ENCODE measurements at places on chromosomes 4 and X. TPM values are rescaled to one million over a fixed set of nuclear protein-coding genes. Genes with fewer than 3 reads are reported as not detected.

GRCh38 chrX:149916745-149917392 is 12.5 kb upstream of the HSFX4 start:
- H3K27me3 ChIP-seq: no peaks in the 10 kb centered on the region
- H3K36me3 ChIP-seq: no peaks in the 10 kb centered on the region
- H3K27ac ChIP-seq: no peak overlapping the region
- DNase-seq: no peak

GRCh38 chr4:646460-646859 is 21.1 kb downstream of the PDE6B start:
- H3K27ac ChIP-seq: no peak overlapping the region
- no peaks in the 10 kb centered on the region for H3K36me3 ChIP-seq
- DNase-seq: no peak
- no peaks in the 10 kb centered on the region for H3K4me1 ChIP-seq
- H3K4me3 ChIP-seq: no peak overlapping the region

GRCh38 chr4:89915937-89916336 is 21.3 kb downstream of the MMRN1 start:
- H3K4me3 ChIP-seq: no peak overlapping the region
- H3K27me3 ChIP-seq: no peaks in the 10 kb centered on the region
- H3K36me3 ChIP-seq: no peaks in the 10 kb centered on the region
- H3K27ac ChIP-seq: peak overlapping the region; percentile 37

- H3K4me1 ChIP-seq: no peaks in the 10 kb centered on the region
- DNase-seq: no peak
- H3K4me3 ChIP-seq: no peak overlapping the region
- no peak overlapping the region for H3K27ac ChIP-seq
- H3K27me3 ChIP-seq: no peaks in the 10 kb centered on the region
Observed at GRCh38 chrX:56462389-56462788, 101.0 kb upstream of the UBQLN2 start.

Gene PLP1
- 2.4 TPM for total RNA-seq

DNA sequence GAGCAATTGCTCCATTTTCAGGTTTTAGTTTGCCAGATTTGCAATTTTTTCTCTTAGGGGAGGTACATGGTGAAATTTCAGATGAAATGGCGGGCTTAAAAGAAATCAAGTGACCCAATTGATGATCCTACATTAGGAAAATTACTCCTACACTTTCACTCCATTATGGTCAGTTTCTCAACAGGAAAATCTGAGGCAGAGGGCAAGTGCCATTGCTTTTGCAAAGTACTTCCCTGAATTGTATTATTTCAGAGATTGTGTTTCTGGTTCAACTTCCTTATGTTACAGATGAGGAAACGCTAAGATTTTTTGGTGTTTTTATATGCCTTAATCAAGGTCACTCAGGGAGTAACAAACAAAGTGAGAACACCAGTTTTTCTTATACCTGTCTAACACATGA is 302.2 kb downstream of the ARAP2 start:
- H3K36me3 ChIP-seq: no peaks in the 10 kb centered on the region
- no peak for DNase-seq
- H3K4me1 ChIP-seq: no peaks in the 10 kb centered on the region
- no peak overlapping the region for H3K27ac ChIP-seq
- no peaks in the 10 kb centered on the region for H3K27me3 ChIP-seq

GRCh38 chr4:44056721-44057151 is 391.9 kb downstream of the KCTD8 start:
- no peaks in the 10 kb centered on the region for H3K4me1 ChIP-seq
- no peaks in the 10 kb centered on the region for H3K27me3 ChIP-seq
- H3K27ac ChIP-seq: no peak overlapping the region
- no peak for DNase-seq
- H3K36me3 ChIP-seq: no peaks in the 10 kb centered on the region

Gene GLRB
- 3.3 TPM for total RNA-seq

Gene AWAT1
- total RNA-seq: not detected

DNA sequence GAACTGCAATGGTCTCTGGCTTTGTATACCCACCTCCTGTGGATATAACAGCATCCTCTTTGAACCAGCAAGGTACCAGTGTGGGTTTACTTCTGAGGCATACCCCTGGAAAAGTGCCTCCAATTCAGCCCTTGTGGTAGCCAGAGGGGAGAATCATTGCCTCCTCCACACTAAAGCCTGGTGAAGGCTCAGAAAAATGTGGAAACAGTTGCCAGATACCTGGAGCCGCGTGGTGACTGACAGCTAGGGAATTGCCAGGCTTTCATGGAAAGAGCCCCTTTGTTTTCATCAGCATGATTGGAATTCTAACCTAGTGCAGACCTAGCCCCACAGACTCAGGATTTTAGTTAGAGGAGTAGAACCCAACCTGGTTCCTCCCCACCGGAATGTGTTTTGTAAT is 168.6 kb upstream of the KLF3 start:
- H3K4me3 ChIP-seq: no peak overlapping the region
- H3K27me3 ChIP-seq: no peaks in the 10 kb centered on the region
- no peaks in the 10 kb centered on the region for H3K36me3 ChIP-seq
- no peaks in the 10 kb centered on the region for H3K4me1 ChIP-seq
- no peak for DNase-seq

- no peak overlapping the region for H3K27ac ChIP-seq
- no peaks in the 10 kb centered on the region for H3K27me3 ChIP-seq
- H3K4me1 ChIP-seq: no peaks in the 10 kb centered on the region
Observed at GRCh38 chr4:74311696-74312313, 3.5 kb downstream of the EPGN start.

Gene MAGEB17
- total RNA-seq: not detected

DNA sequence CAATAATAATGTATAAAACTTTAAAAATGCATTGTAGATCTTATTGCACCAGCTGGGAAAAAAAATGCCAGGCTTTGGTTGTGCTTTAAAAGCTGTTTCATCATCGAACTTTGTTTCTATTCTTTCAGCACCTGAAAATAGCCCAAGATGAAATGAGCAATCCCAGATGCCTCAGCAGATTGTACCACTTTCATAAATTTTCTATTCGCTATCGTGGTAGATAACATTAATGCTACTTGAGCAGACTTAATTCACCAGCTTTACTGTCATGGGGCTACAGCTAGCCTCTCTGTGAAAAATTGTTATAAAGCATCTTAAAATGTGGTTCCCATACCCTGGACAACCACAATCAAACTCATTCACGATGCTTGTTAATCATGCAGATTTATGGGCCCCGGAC is 599.6 kb upstream of the HS3ST1 start:
- no peak overlapping the region for H3K27ac ChIP-seq
- H3K36me3 ChIP-seq: no peaks in the 10 kb centered on the region
- H3K4me1 ChIP-seq: no peaks in the 10 kb centered on the region

- no peak overlapping the region for H3K4me3 ChIP-seq
- no peak overlapping the region for H3K27ac ChIP-seq
- H3K36me3 ChIP-seq: no peaks in the 10 kb centered on the region
Observed at GRCh38 chr4:78634011-78634664, 82.6 kb downstream of the ANXA3 start.

Gene DCLK2
- total RNA-seq: 3.4 TPM

GRCh38 chrX:16695079-16695676 is 17.3 kb downstream of the CTPS2 start:
- no peaks in the 10 kb centered on the region for H3K4me1 ChIP-seq
- no peaks in the 10 kb centered on the region for H3K36me3 ChIP-seq
- no peak overlapping the region for H3K4me3 ChIP-seq

GRCh38 chr4:1028574-1029220 is 17.3 kb downstream of the FGFRL1 start:
- DNase-seq: no peak
- H3K27ac ChIP-seq: no peak overlapping the region
- H3K4me1 ChIP-seq: no peaks in the 10 kb centered on the region
- H3K4me3 ChIP-seq: no peak overlapping the region
- H3K36me3 ChIP-seq: peaks cover 9% of the 10 kb centered on the region

- H3K4me3 ChIP-seq: no peak overlapping the region
- peak; percentile 14 for DNase-seq
- H3K36me3 ChIP-seq: no peaks in the 10 kb centered on the region
- H3K27me3 ChIP-seq: no peaks in the 10 kb centered on the region
Observed at GRCh38 chrX:150968862-150969720, 14.0 kb upstream of the HMGB3 start.

Gene ENPP6
- 0.91 TPM for total RNA-seq

GRCh38 chr4:118846979-118847378 is 11.1 kb upstream of the SEC24D start:
- DNase-seq: no peak
- no peaks in the 10 kb centered on the region for H3K36me3 ChIP-seq
- no peak overlapping the region for H3K4me3 ChIP-seq
- H3K4me1 ChIP-seq: no peaks in the 10 kb centered on the region
- H3K27ac ChIP-seq: no peak overlapping the region

DNA sequence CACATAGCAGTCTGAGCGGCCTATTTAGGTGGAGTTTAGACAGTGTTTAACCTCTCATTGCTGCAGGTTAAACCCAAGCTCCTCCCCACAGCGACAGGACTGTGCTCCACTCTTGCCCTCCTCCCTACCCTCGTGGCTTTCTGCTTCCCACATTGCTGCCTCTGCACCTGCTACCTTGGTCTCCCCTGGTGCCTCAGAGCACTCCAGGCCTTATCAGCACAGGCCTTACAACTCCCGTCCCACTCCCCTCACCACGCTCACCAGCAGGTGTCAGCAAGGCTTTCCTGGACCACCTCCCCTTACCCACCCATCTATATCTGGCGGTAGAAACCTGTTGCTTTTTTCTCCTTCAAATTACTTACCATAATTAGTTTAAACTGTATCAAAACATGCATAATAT is 18.6 kb downstream of the HELT start:
- H3K27me3 ChIP-seq: no peaks in the 10 kb centered on the region
- H3K36me3 ChIP-seq: no peaks in the 10 kb centered on the region
- no peak for DNase-seq
- H3K27ac ChIP-seq: no peak overlapping the region
- H3K4me1 ChIP-seq: no peaks in the 10 kb centered on the region

DNA sequence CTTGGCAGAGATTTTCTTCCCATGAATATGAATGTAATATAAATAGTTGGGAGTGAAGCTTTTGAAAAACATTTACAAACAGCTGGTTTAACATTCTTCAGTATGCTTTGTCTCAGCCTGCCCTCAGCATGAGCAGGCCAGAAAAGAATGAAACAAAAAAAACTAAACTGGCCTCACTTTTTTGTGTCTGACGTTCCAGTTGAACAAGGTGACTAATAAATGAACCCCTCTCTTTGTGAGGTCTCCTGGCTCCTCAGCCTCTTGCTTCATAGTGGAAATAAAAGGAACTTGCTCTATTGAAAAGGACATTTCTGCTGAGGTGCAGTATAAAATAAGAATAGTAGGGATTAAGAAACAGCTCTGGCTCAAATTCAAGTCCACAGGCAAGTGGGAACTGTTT is 9.4 kb downstream of the CHST7 start:
- no peaks in the 10 kb centered on the region for H3K27me3 ChIP-seq
- no peaks in the 10 kb centered on the region for H3K4me1 ChIP-seq
- no peak overlapping the region for H3K27ac ChIP-seq
- no peak for DNase-seq

Gene RS1
- total RNA-seq: 0.44 TPM

- no peaks in the 10 kb centered on the region for H3K27me3 ChIP-seq
- no peaks in the 10 kb centered on the region for H3K36me3 ChIP-seq
- H3K4me3 ChIP-seq: no peak overlapping the region
- no peaks in the 10 kb centered on the region for H3K4me1 ChIP-seq
- DNase-seq: no peak
Observed at GRCh38 chrX:148540114-148540513, 39.7 kb downstream of the AFF2 start.

- no peak overlapping the region for H3K4me3 ChIP-seq
- no peaks in the 10 kb centered on the region for H3K4me1 ChIP-seq
- DNase-seq: no peak
- no peaks in the 10 kb centered on the region for H3K36me3 ChIP-seq
Observed at GRCh38 chr4:101294597-101294996, 52.7 kb downstream of the PPP3CA start.

Gene SSX1
- not detected for total RNA-seq

GRCh38 chrX:108584617-108585211 is 145.1 kb downstream of the COL4A5 start:
- no peaks in the 10 kb centered on the region for H3K27me3 ChIP-seq
- H3K4me1 ChIP-seq: no peaks in the 10 kb centered on the region
- no peak for DNase-seq
- no peak overlapping the region for H3K27ac ChIP-seq
- H3K4me3 ChIP-seq: no peak overlapping the region
- no peaks in the 10 kb centered on the region for H3K36me3 ChIP-seq

Gene VCX3A
- not detected for total RNA-seq

DNA sequence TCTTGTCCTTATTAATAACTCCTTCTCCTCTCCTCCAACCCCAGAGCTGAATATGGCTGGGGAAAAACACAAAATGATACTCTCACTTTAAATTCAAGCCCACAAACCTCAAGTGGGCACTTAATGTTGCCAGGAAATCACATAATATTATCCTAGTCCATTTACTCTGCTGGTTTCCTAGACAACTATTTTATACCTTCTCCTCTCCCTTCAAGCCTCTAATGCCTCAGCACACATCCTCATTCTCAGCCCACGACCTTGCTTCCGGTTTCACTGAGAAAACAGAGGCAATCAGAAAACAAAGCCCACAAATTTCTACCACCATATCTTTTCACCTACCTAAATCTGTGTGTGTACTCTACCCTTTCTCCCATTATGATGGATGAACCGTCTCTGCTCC is 12.1 kb upstream of the CLCN5 start:
- DNase-seq: peak; percentile 4
- no peaks in the 10 kb centered on the region for H3K4me1 ChIP-seq
- no peak overlapping the region for H3K4me3 ChIP-seq
- H3K27me3 ChIP-seq: no peaks in the 10 kb centered on the region
- no peak overlapping the region for H3K27ac ChIP-seq

Gene F9
- not detected for total RNA-seq

DNA sequence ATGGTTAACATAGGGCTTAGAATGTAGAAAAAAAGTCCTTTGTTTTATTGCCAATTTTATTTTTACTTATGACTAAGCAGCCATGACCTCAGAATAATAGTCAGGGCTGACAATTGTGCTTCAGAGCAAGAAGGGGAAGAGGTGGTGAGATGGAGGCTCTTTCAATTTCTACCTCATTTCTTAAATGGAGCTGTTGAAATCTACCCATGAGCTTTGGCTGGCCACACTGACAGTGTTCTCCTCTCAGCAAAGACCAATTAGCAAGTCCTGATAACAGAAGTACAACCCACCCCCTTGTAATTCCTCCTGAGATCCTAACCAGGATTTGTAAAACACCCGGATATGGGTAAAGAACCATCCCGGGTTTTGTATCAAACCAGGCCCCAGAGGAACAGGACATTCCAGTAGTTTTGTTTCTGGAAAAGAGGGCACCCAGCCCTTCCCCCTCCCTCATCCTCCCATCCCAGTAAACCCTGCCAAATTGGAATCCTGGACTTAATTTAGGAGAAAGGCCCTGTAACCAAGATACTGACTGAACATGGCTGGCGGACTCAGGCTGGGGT is at the start of gene HEPH:
HEPH (plus strand) TSS at position 399 of the 563 bp plus-strand sequence. CDS start 6,324 bp downstream, outside the sequence.
- no peak for DNase-seq
- peak within 1 kb of the TSS; percentile 77 for H3K4me3 ChIP-seq
- H3K36me3 ChIP-seq: no peaks in the 10 kb centered on the region
